Right cardiac atrium (tissue), 5 donors: ENCODE measurements at places on chromosomes 16 and 17.
A peak's percentile ranks its signal among the peaks of the same experiment; 100 is the strongest.

GRCh38 chr16:83674931-83675535 is 132.7 kb upstream of the HSBP1 start:
- DNase-seq: no peak

GRCh38 chr16:75112734-75113491 is 3.7 kb downstream of the LDHD start:
- no peak for DNase-seq

DNA sequence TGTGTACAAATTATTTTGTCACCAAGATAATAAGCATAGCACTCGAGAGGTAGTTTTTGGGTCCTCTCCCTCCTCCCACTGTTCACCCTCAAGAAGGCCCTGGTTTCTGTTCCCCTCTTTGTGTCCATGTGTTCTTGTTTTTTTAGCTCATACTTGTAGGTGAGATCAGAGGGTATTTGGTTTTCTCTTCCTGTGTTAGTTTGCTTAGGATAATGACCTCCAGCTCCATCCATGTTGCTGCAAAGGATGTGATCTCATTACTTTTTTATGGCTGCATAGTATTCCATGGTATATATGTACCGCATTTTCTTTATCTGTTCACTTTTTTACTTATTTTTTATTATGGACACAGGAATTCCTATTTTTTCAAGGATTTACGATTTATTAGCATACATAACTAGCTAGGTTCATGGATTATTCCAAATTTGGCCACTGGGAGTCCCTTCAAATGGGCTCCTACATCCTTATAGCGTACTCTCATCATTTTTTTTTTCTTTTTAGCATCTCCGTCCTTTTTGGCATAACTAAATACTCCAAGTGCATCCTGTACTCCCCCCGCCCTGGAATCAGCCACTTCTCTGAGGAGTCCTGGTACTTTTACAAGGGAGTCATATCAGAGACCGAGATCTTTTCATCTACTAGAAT is 7.3 kb downstream of the TADA2A start:
- no peak for DNase-seq

GRCh38 chr16:524274-525040 is 3.1 kb upstream of the CAPN15 start:
- DNase-seq: no peak

DNA sequence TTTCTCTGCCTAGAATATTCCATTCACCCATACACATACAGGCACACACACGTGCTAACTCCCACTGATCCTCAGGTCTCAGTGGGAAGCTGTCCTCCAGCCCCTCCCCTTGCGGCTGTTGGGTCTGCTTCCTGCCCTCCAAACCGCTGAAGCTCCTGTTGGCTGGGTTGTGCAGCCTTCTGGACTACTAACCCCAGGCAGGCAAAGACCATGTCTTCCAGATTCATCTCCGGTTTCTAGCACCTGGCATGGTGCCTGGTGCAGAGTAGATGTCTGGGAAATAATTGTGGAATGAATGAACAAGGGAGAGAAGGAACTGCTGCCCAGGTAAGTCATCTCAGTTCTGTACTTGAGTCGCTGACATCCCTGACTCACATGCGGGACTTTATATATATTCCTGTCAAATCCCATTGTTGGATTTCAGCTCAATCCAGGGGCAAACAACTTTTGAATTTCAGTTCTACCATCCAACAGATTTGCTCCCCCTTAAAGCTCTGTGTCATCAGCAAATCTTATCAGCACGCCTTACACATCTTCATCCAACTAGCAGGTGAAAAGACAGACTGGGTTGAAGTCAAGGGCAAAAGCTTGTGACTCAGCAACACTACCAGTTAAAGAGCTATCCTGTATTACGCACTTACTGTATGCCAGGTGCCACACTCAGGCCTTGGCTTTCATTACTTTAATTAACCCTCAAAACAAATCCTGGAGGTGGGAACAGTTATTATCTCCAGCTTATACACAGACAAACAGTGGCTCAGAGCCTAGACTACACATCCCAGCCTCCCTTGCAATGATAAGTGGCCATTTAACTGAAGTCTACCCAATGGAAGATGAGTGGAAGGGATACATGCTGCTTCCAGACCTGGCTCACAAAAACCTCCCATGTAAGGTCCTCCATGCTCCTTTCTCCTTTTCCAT is 51.1 kb downstream of the SRCIN1 start:
- DNase-seq: no peak

DNA sequence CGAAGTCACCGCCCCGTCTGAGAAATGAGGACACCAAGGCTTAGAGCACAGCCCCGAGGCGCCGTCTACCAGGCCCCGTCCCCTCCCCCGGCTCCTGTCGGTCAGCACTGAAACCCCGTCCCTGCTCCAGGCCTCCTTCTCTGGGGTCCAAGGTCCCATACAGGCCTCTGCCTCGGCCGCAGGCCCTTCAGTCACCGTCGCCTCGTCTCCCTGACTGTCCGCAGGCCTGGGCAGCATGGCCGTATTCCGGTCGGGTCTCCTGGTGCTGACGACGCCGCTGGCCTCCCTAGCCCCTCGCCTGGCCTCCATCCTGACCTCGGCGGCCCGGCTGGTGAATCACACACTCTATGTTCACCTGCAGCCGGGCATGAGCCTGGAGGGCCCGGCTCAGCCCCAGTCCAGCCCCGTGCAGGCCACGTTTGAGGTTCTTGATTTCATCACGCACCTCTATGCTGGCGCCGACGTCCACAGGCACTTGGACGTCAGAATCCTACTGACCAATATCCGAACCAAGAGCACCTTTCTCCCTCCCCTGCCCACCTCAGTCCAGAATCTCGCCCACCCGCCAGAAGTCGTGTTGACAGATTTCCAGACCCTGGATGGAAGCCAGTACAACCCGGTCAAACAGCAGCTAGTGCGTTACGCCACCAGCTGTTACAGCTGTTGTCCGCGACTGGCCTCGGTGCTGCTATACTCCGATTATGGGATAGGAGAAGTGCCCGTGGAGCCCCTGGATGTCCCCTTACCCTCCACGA is 617 bp downstream of the COASY start:
- DNase-seq: peak; percentile 72

DNA sequence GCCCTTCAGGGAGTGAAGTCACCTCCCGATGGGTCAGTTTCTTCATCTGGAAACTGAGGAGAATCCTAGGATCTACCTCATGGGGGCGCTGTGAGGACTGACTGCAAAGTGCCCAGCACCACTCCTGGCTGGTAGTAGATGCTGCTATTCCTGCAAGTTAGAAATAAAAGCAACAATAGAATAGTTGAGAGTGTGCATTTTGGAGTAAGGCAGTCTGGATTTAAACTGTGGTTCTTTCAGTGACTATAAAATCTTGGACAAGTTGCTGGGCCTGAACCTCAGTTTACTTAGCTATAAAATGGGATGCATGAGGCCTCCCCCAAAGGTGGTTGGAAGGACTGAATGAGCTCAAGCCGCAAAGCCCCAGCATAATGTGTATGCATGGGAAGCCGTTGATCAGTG is 70.6 kb downstream of the CYB5B start:
- no peak for DNase-seq
